GF-D8 (cell line): ENCODE measurements at places on chromosomes 5 and 9.

DNA sequence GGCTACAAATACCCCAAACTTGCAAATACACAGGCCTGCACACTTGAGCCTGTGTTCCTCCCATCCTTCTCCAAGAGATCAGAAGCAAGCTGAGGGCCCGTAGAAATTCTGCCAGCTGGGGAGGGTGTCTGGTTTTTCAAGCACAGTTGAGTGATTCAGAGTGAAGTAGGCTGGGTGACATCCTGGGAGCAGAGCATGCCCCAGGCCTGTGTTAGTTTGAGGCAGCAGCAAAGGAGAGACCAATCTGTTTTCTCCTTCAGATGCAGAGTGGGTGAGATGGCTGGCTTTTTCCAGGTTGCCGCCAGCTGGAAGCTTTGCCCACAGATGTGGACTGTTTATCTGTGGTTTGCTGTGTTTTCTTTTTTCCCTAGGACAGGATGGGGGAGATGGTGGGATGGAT, 63.1 kb downstream of the RCL1 start:
- no peak for DNase-seq

DNA sequence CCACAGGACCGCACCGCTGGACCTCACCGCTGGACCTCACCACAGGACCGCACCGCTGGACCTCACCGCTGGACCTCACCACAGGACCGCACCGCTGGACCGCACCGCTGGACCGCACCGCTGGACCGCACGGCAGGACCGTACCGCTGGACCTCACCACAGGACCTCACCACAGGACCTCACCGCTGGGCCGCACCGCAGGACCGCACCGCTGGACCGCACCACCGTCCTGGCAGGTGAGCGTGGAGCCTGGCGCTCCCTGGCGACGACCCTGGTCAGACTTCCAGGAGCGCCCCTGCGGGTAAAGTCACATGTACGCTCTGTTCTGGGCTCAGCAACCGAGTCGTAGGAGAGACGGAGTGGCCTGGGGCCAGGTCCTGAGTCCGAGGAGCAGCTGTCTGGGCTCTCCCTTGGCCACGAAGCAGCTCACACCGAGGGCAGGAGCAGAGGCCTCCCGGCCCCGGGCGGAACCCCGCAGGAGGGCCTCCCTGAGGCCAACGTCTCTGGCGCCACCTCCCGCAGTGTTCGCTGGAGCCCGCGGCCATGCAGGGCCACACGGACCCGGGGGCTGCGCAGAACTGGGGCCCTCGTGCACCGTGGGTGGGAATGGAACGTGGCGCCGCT, 30.5 kb downstream of the MRPL36 start:
- DNase-seq: no peak

DNA sequence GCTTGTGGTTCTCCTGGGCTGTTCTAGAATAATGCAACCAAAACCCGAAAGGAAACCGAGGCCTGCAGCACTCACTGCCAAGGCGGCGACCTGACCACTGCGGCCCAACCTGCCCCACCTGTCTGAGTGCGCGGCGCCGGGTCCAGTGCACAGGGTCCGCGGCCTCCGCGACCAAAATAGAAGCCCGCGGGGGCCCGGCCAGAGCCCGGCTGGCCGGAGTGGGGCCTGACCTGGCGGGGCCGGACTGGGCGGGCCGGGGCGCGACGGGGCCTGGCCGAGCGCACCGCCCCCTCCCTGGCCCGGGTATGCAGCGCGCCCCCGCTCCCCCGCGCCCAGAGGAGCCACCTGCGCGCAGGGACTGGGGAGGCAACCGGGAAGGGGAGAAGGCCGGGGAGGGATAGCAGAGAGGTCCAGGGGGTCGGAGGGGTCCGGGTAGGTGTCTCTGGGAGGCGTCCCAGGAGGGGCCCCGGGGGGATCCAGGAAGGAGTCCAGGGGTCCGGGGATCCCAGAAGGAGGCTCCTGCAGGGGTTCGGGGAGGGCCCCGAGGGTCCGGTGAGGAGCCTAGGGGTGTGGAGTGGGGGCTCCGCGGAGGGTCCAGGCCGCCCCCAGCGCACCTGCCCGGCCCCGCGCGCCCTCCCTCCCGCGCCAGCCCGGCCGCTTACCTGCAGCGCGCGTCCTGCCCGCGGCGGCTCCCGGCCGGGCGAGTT, 503 bp downstream of the SEMA4D start:
- no peak for DNase-seq

DNA sequence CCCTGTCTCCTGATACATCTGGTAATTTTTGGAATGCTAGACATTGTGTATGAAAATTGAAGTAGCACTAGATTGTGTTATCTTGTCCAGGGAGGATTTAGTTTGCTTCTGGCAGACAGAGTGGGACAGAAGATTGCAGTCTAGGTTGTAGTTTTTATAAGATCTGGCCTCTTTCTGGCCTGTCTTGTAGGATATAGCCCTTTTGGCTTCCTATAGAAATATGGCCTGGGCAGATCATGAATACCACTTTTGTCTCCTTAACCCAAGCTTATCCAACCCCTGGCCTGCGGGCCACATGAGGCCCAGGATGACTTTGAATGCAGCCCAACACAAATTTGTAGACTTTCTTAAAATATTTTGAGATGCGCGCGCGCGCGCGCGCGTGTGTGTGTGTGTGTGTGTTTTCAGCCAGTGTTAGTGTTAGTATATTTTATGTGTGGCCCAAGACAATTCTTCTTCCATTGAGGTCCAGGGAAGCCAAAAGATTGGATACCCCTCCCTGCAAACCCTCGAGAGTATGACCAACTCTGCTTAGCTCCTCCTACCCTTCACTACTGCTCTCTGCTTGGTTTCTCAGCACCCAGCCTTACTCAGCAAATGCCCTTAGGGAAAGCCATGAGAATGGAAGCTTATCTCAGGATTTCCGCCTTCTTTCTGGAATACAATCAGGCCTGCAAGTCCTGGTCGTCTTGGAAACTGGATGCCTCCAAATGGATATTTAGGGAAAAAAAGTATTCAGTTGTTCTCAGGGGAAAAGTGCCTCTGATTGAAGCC, 26.5 kb downstream of the ANKRD33B start:
- no peak for DNase-seq

GRCh38 chr5:3602785-3603502, 7.3 kb downstream of the IRX1 start:
- no peak for DNase-seq
